Stimulated activated CD4-positive, alpha-beta T cell treated with anti-CD3 and anti-CD28 coated beads, Interleukin-12 subunit alpha, Interleukin-12 subunit beta, amount 100 ng/mL, for 4 hours (primary cell): ENCODE measurements at places on chromosomes 2 and 18.

- DNase-seq = no peak
Measured at GRCh38 chr18:76932026-76932819, 109.9 kb downstream of the ZNF236 start.

DNA sequence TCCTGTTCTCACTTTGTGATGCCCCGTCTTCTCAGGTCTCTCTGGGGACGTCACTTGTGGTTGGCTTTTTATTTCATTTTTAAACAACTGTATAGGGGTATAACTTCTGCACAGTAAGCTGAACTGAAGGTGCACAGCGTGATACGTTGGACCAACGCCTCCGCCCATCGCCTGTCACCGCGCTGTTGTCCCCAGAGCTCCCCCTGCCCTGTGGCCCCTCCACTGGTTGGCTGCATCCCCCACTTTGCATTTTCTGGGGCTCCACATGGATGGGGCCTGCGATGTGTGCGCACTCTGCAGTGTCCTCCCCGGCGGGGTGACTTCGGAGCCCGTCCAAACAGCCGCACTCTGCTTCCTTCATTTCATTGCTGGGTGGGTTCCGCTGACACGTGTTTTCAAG, 14.3 kb downstream of the GPR35 start:
- DNase-seq = no peak

GRCh38 chr2:204775766-204776165, 230.5 kb downstream of the PARD3B start:
- DNase-seq = no peak

GRCh38 chr2:233746475-233747282, 13.4 kb upstream of the UGT1A1 start:
- DNase-seq = no peak
